GM12864 (cell line): ENCODE measurements at places on chromosomes 6 and 20.

- no peak for DNase-seq
These were observed 131.3 kb downstream of the PLCB4 start for GRCh38 chr20:9200196-9200595.

DNA sequence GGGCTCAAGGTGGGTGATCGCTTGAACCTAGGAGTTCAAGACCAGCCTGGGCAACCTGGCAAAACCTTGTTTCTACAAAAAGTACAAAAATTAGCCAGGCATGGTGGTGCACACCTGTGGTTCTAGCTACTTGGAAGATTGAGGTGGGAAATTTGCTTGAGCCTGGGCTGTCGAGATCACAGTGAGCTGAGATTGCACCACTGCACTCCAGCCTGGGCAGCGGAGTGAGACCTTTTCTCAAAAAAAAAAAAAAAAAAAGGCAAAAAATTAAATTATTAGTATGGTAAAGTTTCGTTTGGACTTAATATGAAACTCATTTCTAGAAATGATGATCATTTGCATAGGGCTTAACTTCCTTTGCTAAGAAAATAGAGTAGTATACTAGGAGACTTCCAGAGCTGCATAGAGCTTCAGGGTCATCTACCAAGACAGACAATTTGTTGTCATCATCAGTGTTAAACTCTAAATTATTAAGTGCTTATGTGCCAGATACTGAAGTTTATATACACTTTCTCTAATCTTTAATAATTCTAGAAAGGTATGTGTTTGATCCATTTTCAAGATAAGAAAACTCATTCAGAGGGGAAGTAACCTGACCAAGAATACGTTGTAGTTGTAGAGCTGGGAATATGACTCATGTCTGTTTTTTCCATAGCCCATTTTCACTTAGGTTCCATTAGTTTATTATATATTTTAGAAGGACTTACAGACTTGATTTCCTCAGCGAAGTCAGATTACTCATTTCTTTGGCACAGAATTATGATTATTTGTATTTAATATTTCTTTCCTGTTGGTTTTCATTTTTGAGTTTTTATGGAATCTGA lies 84.5 kb downstream of the SLC16A10 start:
- no peak for DNase-seq

- DNase-seq, result no peak
These were observed 54.0 kb downstream of the LYRM2 start for GRCh38 chr6:89584539-89584938.

- DNase-seq, result no peak
These were observed 34.3 kb downstream of the FYN start for GRCh38 chr6:111838749-111839484.

DNA sequence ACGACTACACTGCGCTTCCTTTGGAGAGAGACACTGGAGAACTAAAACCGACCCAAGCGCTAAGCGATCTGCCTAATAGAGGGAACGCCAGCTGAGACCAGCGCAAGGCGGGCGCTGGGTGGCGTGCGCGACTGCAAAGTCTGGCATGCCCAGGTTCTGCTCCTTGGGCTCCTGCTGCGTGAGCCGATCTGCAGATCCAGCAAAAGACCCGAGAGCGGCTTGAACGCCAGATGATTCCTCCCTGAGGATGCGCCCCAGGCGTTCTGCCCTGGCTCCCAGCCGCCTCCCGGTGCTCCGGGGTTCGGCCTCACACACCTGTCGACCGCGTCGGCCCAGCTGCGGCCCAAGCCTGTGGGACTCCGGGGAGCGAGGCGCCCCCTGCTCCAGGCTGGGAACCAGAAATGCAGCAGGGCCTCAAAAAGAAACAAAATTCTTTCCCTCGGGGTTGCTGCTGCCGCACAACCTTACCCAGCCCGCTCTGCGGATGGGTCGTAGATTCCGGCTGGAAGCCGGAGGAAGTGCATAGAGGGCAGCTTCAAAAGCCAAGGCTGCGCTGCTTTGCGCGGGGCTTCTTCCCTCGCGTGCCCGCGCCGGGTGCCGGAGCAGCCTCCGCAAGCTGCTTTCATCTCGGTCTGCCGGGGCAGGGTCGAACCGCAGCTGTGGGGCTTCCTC lies 17.9 kb upstream of the PRDM13 start:
- no peak for DNase-seq

- DNase-seq, result no peak
These were observed 10.3 kb upstream of the CTAGE9 start for GRCh38 chr6:131721161-131721560.

DNA sequence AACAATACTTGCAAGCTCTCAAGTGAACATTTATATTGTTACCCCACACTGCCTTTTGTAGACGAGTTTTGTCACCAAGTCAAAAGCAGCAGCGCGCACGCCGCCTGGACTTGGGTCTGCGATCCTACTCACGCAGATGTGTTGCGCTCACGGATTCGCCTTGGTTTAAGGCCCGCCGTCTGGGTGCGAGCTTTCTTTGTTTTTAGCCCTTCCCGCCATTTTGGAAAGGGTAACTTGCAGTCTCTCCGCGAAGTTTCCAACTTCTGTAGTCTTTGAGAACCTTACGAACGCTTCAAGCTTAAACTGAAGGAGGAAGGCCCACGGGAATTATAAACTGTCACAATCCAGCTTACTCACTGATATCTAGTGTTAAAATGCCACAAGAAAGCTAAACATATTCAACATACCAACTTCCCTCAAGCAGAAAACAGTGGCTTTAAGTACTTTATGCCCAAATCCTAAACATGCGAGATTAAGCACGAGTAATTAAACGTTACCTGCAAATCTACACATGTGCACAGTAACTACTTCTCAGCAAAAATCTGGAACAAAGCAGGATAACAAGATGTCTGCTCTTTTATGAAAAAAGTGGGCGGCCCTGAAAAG lies 80.4 kb upstream of the BTN3A2 start:
- DNase-seq, result peak; percentile 53

DNA sequence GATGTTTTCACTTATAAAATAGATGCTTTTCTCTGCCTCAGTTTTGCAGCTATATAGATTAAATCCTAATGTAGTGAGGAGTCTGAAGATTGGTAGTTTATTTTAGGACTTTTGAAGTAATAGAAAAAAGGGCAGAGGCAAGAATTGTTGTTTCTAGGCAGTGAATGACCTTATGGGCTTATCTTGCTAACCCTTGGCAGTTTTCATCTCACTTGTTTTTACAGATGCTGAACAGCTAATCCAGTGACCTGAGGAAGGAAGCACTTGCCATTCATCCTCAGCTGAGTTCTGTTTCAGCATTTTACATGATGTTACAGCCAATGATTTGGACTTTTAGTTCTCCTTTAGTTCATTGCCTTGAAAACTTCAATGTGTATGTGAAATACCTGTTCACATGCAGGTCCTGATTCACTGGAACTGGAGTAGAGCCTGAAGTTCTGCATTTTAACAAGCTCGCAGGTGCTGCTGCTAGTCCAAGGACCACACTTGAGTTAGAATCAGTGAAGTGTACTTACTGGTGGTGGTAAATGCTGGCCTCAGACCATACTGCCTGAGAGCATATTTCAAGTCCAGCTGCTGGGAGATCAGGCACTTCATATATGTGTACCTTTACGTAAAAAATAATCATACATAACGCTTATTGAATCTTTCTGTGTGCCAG lies 86.9 kb downstream of the TULP4 start:
- no peak for DNase-seq

DNA sequence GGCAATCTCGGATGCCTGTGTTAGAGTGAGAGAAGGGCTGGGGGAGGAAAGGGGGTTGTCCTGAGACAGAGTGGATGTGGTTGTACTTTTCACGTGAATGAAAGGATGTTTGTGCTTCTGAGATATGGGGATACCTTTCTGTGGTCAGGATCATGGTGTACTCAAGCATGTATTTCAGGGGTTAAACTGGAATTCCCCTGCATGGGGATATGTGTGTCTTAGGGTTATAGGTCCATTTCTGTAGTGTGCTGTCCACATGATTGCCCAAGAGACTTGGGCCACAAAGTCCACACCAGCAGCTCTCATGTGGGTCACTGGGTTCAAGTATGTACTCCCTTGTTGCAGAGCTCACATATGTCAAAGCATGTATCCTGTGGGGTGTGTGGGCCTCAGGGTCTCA lies 10.5 kb downstream of the SYNGAP1 start:
- no peak for DNase-seq

GRCh38 chr6:10316373-10316721 lies 98.5 kb downstream of the TFAP2A start:
- no peak for DNase-seq

GRCh38 chr20:20851385-20851784 lies 138.9 kb upstream of the RALGAPA2 start:
- DNase-seq, result no peak

- no peak for DNase-seq
These were observed 48.1 kb downstream of the NOL4L start for GRCh38 chr20:32536851-32537656.

GRCh38 chr20:36969478-36970186 lies 18.1 kb upstream of the SAMHD1 start:
- DNase-seq, result no peak

DNA sequence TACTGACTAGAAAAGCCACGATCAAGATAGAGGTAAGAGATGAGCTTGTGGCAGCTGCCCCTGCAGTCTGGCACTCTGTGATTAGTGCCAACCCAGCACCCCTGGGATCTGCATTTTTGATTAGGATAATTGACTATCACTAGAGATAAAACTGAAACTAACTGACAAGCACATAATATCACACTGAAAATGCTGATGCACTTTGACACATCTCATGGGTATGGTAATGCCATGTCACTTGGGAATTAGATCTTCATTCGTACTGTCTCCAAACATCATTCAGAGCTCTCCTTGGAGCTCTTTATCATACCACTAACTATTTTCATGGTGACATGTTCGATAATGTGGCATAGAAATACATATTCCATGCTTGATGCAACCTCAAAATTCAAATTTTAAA lies 612.9 kb upstream of the BTBD3 start:
- DNase-seq, result no peak

DNA sequence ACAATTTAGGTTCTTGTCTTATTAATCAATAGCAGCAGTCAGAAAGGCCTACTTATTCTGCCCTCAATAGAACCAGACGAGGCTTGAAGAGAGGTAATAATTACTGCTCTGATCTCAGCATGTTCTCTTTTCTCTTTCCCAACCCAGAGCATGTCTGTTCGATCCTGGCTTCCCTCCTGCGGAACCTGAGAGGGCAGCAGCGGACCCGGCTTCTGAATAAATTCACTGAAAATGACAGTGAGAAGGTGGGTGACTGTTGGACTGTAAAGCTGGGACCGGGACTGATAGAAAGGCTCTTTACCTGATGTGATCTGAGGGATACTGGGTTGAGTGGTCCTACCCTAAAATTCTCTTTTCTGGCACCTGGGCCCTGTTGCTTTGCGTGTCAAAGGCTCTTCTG lies 63.0 kb upstream of the VSTM2L start:
- no peak for DNase-seq

GRCh38 chr6:44599672-44600071 lies 212.2 kb downstream of the CDC5L start:
- DNase-seq, result no peak

GRCh38 chr6:118408863-118409262 lies 139.2 kb upstream of the PLN start:
- no peak for DNase-seq

- DNase-seq, result no peak
These were observed 286.9 kb upstream of the BMP2 start for GRCh38 chr20:6480328-6481200.

- DNase-seq, result no peak
These were observed 34.0 kb upstream of the SCGN start for GRCh38 chr6:25617997-25618396.

DNA sequence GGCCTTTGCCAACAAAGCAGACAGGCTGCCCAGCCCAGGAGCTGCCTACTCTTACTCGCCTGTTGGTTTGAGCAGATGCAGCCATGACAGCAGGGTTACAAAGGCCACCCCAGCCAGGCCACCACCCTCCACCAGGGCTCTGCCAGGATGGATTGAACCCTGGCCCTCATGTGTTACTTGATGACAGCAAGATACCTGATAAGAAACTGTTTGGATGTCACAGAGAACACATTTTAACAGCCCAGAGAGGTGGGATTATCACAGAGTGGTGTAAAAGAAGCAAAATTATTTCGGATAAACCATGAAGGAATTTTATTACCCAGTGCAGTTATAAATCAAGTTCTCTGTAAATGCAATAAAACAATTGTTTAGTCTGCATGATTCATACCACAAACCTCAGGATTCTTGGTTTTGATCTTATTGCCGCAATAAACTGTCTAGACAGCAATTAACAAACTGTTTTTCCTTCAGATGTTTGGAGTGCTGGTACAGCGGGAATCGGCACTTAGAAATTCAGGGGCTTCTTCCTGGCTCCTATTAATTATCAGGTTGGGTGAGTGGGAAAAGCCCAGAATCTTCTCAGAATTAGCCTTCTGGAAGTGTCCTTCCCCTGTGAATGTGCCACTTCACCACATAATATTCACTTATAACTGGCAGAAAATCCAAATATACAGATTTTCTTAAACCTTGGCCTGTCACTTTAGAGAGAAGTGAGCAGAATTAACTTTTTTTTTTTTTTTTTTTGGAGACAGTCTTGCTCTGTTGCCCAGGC lies 58.0 kb upstream of the SALL4 start:
- DNase-seq, result no peak

GRCh38 chr20:62832951-62833391 lies 16.1 kb downstream of the COL9A3 start:
- no peak for DNase-seq

DNA sequence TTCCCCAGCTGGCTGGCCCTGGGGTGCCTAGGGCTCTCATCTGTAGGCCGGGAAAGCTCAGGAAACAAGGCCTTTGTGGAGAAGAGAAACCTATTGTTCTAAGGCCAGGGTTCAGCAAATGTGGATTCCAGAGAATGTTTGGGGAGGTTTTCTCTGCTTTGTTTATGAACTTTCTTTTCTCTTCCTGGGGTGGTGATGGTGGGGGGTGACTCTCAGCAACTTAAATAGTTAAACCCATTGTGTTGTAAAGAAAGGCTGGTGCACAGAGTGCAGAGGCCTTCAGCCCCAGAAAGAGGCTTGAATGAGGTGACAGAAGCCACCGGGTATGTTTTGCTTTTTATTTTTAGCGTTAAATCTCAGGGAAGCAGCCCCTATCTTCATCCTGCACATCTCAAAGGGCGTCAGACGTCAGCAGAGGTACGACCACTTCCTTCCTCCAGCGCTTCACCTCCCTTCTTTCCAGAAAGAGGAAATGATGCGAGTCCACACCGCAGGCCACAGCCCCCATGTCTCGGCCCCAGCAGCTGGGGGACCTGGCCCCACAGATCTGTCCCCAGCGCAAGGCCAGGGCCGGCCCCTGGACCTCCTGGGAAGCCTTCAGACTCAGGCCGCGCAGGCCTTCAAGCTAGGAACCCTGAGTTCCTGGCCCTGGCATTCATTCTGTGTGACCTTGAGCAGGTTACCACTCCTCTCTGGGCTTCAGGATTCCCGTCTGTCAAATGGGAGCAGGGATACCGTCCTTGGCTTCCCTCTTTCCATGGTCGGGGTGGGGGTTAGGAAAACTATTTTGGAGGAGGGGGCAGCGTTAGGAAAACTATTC lies 605 bp upstream of the PPP1R16B start:
- no peak for DNase-seq

DNA sequence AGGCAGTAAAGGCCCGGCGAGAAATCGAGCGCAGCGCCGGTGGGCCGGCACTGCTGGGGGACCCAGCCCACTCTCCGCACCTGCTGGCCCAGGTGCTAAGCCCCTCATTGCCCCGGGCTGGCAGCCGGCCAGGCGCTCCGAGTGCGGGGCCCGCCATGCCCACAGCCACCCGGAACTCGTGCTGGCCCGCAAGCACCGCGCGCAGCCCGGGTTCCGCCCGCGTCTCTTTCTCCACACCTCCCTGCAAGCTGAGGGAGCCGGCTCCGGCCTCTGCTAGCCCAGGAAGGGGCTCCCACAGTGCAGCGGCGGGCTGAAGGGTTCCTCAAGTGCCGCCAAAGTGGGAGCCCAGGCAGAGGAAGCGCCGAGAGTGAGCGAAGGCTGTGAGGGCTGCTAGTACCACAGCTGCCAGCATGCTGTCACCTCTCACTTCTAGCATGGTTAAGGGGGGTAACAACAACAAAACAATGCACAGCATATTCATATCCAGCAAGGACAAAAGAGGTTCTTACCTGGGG lies 11.3 kb upstream of the GMPR start:
- no peak for DNase-seq
